ENCODE measurements at places on chromosomes 16 and 17.

- DNase-seq: no peak
These were observed 194.6 kb downstream of the STX8 start for GRCh38 chr17:9381068-9381467.

GRCh38 chr17:71926746-71927398 lies 193.9 kb upstream of the SOX9 start:
- DNase-seq: no peak

DNA sequence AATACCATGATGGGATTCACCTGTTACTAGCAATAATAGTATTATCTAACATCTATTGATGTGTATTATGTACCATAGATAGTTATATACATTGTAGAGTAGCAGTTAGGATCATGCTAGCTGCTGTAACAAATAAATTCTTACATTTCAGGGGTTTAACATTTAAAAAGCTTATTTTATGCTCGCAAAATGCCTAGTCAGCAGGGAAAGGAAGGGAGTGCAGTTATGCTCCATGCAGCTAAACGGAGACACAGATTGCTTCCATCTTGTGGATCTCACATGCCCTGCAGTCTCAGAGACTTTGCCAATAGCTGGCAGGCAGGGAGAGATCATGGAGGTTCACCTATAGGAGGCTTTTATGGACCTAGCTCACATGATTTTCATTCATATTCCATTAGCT lies 364.1 kb downstream of the TOX3 start:
- DNase-seq: no peak

DNA sequence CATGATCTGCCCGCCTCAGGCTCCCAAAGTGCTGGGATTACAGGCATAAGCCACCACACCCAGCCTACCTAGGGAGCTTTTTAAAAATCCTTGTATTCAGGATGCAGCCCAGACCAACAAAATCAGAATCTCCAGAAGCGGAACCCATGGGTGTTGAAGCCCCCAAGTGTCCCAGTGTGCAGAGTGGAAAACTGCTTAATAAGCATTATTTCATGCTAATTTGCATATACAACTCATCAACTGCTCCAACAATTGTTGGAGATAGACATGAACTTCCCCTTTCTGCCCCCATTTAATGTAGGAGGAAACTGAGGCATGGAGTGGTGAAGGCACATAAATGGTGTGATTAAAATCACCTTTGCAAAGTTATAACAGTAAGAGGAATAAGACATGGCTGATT lies 84.3 kb upstream of the C16orf82 start:
- DNase-seq: no peak

DNA sequence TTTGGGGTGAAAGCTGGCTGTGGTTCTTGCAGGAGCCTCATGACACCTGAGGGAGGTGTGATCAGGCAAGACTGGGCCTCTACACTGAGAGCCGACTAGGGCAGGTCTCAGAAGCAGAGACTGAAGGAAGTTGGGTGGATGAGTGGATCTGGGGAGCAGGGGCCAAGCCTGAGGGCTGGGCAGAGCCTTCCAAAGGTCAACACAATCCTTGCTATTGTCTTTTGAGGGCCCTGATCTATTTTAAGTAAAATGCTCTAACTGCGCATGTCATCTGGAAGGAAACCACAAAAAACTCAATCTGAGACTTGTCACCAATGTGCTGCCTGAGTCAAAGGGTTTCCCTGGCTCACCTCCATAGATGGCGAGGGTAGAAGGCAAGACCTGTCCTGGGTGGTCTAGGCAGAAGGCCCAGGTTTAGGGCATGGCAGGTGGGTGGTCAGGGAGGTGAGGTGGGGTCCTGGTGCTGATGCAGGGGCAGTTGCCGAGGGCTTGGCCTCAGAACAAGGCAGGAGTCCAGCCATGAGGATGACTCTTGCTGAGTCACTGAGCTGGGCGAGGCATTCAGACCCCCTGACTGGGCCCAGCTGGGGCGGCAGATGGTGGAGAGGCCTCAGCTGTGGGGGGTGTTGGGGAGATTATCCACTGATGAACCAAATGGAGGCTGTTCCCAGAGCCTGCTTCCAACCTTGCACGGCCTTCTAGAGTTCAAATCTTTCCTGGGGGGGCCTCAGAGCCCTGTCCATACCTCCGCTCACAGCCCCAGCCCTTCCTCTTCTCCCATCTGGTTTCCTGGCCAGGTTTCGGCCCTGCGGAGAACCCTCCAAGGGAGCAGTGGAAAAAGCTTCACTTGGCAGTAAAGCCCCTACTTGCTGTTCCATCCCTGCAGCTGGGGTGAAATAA lies 5.1 kb downstream of the MVP start:
- DNase-seq: no peak

DNA sequence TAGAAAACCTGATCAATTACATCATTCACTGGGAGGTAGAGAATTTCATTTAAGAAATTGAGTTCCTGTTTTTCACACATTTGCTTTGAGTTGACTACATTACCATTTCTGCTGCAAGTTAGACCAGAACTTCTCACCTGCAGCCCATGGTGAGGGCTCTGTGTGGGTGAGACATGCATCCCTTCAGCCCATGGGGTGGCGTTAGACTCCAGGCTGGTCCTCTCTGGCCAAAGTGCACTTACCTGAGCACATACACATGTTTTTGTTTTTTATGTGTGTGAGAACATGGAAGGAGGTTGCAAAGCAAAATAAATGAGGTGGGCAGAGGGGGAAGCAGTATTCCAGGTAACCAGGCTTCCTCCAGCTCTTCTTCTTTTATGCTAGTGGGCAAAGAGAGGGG lies 470.2 kb downstream of the PMP22 start:
- DNase-seq: no peak

- no peak for DNase-seq
These were observed 98.7 kb downstream of the ABCC12 start for GRCh38 chr16:48057048-48057447.

DNA sequence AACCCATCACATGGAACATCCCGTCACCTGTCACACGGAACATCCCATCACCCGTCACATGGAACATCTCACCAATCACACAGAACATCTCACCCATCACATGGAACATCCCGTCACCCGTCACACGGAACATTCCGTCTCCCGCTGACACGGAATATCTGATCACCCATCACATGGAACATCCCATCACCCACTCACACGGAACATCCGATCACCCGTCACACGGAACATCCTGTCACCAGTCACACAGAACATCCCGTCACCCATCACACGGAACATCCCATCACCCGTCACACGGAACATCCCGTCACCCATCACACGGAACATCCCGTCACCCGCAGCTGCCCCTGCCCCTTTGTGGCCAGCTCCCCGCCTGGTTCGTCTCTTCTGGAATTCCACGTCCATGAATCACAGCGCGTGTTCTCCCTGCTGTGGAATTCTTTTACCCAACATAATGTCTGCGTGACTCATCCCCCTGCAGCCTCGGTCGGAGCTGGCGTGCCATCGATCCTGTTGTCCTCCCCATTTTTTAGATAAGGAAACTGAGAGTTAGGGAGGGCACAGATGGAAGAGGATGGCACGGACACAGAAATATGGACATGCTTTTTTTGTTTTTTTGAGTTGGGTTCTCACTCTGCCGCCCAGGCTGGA lies 5.6 kb downstream of the CPNE7 start:
- no peak for DNase-seq

DNA sequence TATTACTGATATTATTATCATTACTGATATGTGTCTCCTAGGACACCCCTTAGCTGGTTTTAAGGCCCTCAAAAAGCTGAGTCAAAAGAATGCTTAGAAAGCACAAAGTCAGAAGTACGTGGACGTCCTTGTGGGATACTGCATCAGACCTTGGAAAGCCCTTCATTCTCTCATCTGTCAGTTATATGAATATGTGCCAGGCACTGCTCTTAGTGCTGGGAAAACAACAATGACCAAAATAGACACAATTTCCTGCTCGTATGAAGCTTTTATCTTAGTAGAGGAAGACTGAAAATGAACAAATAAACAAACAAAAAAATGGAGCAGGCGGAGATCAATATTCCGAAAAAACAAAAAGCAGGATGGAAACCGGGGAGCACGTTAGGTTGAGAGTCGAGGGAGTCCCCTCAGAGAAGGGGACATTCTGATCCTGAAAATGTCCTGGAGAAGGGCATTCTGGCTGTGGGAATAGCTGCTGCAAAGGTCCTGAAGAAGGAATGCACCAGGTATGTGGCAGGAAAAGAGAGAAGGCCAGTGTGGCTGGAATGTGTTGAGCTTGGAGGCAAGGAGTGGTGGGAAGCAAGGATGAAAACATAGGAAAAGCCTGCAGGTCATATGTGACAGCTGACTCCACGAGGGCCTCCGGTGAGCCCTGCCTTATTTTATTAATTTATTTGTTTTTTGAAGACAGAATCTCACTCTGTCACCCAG lies 15.5 kb upstream of the TMEM94 start:
- DNase-seq: no peak

GRCh38 chr16:10770907-10771306 lies 27.3 kb downstream of the NUBP1 start:
- DNase-seq: no peak

GRCh38 chr16:1013593-1013900 lies 32.0 kb downstream of the SOX8 start:
- DNase-seq: no peak

DNA sequence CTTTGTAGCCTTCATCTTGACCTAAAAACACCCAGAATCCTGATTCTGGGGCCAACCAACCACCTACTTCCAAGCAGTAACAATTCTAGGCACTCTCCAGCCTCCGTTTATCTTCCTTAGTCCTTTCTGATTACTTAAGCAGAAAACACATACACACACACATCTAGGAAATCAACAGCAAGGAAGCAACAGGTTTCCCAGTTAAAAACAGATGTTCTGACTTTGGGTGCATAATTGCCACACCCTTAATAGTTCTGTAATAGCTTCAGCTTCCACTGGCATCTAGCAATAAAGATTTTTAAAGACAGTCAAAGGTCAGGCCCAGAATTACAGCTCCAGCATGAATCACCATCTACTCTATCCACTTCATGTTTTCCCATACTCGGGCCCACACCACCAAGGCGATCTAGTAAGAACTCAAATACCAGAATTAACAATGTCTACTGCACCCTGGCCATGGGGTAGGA lies 2.6 kb downstream of the ARHGAP17 start:
- DNase-seq: no peak

DNA sequence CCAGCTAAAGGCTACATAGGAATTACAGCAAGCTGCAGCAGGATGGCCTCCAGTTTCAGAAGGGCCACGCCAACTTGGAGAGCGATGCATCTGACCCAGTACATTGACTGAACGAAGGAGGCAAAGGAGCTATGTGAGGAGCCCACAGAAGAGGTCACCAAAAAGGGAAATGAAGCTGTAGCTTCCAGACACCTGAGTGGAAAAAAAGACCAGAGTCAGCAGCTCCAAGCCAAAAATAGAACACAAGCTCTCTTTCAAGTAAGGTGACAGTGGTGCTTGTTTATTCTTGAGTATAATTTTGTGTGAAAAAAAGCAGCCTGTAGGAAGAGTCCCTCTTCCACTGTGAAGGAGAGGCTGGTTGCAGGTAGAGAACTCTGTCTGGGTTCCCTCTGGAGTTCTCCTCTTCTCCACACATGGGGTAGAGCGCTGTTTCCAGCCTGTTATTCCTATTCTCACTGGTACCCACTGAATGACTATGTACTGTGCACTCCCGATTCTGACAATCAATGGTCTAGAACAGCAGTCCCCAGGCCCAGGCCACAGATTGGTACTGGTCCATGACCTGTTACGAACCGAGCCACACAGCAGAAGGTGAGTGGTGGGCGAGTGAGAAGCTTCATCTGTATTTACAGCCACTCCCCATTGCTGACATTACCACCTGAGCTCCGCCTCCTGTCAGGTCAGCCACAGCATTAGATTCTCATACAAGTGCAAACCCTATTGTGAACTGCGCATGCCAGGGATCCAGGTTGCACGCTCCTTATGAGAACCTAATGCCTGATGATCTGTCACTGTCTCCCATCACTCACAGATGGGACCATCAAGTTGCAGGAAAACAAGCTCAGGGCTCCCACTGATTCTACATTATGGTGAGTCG lies 15.1 kb downstream of the CCL4 start:
- DNase-seq: no peak

DNA sequence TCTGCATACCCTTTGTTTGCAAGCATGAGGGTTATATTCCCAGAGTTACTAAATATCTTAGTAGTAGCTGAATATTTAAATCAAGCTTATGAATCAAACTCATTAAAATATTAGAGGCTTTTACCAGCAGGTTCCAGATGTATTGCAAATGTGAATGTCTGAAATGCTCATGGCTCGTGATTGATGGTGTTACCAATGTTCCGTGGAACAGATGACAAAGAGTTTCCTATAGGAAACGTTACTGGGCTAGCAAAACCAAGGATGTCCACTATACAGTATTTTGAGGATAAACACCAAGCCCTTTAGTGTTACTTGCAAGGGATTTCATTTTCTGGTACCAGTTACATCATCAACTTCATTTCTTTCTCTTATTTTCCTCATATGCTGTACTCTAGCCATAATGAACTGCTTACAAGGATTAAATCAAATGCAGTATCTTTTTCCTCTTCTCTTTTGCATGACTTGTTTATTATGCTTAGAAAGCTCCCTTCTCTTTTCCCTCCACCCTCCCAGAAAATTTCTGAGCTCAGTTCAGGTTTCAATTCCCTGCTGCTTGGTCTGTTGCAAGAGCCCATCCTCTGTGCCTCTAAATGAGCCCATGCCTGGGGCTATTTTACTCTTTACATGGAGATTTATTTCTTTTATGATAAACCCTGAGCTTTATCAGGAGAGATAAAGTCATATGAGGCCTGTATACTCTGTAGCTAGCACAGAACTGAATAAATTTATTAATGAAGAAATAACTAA lies 1537.1 kb upstream of the GOT2 start:
- DNase-seq: no peak

- no peak for DNase-seq
These were observed 23.3 kb upstream of the STH start for GRCh38 chr17:45975640-45976295.

All from HEK293T (cell line).